ENCODE measurements at places on chromosomes 7 and 10.

GRCh38 chr7:73704640-73705550 is 14.6 kb downstream of the STX1A start:
- no peak for DNase-seq

DNA sequence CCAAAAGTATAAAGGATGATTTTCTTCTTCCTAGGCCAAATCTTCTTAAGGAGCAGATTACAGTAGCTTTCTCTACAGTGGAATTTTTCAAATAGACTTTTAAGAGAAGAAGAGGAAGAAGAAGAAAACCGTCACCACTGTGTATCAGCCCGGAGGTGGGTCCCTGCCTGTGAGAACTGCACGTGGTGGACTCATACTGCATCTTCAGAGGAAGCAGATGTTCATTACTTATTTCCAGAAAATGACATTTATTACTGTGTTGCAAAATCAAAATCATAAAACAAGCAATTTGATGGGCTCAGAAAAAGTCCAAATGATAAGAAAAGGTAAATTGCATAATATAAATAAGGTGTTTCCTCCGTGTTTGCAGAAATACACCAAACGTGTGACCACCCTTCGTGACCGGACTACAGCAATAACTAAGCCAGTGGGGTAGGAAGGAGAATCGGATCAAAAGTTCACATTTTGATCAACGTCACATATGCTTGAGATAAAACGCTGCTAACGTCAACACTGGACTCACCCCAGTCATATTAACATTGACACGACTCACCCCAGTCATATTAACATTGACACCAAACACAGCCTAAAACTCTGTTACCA is 179.2 kb downstream of the PTPRN2 start:
- DNase-seq: no peak

GRCh38 chr10:77850620-77851231 is 75.8 kb downstream of the DLG5 start:
- DNase-seq: no peak

GRCh38 chr7:141313896-141314295 is 237.3 kb upstream of the AGK start:
- DNase-seq: no peak

DNA sequence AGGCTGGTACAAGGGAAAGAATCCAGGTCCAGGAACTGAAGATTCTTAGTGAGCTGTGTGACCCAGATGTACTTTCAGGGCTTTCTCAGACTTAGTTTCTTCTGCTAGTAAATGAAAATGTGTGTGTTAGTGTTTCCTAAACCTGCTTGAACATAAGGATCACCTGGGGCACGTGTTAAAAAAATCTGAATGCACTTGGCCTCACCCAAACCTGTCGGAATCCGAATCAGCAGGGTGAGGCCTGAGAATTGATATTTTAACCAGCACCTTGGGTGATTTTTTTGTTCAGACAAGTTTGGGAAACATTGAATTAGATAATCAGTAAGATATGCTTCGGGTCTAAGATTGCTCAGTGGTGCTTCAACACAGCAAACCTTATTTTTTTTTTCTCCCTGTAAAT is 59.7 kb downstream of the ZNF365 start:
- DNase-seq: no peak

DNA sequence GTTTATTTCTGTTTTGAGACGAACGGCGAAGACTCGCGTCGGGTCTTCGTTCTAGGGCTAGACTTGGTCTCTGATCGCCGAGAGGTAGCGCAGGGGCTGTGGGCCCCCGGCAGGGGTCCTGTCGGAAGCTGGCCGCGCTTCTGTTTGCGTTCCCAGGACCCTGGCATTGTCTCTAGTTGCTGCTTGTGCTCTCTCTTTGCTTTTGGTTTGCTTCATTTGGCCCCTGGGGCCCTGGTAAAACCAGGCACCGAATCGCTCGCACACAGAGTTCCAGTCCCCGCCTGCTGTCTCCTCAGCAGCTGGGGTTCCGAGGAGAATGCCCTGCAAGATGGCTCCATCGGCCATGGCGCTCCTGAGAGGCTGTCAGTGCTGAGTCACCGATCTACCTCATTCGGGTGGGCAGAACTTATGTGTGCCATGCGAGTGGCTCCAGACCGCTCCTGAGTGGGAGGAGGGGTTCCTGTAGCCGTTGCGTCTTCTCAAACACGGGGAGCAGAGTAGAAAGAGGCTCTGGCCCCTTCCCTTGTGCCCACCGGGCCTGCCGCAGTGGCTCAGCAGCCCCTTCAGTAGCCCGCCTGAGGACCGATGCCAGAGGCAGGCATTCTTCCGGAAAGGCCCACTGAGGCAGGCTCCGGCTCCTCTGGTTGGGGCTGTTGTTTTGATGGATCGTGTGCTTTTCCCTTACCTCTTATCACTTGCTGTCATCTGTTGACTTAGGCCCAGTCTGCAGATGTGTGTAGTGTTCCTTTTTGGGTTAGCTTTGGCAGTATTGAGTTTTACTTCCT is 826 bp downstream of the CHPF2 start:
- peak; percentile 25 for DNase-seq

GRCh38 chr10:80133206-80133605 is 676 bp downstream of the PLAC9 start:
- no peak for DNase-seq

DNA sequence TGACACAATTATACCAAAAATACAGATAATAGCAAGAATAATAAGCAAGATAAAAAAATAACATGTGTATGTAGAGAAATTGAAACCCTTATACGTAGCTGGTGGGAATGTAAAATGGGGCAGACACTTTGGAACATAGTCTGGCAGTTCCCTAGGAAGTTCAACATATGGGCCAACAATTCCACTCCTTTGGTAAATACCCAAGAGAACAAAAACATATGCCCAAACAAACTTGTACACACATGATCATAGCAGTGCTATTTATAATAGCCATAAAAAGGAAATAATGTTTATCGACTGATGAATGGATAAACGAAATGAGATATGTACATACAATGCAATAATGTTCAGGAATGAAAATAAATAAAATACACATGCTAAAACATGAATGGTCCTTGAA is 462.4 kb upstream of the SORCS1 start:
- no peak for DNase-seq

DNA sequence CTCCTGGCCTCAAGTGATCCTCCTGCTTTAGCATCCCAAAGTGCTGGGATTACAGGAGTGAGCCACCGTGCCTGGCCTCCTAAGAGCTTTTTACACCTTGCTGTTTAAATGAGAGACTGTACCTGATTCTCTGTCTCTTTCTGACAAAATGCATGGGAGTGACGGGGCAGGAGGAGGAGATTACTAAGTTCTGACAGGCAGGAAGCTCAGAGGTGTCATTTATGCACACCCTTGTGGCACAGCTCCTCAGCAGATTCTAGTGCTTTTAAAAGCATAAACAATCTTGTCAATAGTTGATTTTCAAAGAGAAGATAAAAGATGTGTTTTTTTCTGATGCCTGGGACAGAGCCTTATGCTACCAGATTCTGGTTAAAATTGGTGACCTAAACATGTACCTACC is 39.7 kb upstream of the STEAP4 start:
- no peak for DNase-seq

DNA sequence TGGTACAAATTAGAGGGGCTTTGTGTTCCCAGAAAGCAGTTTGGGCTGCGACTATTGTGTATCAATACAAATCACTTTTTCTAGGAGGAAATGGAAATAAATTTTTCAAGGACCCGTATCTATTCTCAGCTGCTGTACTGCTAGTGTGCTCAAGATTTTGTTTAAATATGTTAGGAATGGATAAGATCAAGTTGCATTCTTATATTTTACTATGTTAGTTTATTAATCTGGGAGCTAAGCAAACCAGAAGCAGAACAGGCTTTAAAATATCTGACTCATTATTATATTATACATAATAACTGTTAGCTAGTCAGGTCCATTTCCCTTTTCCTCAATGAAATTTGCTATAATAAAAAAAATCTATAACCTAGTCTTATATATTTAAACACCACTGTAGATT is 11.1 kb upstream of the GLCCI1 start:
- DNase-seq: no peak

GRCh38 chr10:127815147-127815546 is 77.6 kb downstream of the CLRN3 start:
- no peak for DNase-seq

DNA sequence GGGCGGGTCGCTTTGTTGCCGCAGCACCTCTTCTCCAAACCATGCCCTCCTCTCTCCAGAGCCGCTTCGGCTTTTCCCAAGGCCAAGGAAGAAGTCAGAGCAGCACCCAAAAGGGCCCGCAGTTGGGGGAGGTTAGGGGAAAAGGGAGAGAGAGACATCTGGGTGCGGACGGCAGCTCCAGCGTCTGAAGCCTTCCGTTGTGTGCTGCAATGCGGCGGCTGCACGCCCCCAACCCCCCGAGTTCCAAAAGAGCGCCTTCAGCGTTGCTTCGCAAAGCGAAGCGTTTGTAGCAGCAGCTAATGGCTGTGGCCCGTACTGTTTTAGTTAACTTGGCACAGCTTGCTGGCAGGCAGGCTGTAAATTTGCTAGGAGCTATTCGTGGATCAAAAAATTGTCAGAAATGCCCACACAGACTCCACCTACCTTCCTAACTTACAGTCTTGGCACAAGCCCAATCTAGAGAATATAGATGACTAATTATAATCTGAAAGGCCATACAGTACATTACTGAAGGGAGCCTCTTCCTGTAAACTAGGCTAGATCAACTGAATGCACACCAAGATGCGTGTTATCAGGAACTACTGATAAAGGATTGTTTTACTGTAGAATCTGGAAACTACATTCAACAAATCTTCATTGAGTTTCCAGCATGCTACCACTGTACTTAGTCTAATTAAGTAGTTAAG is 1.1 kb upstream of the KBTBD2 start:
- DNase-seq: peak; percentile 29

DNA sequence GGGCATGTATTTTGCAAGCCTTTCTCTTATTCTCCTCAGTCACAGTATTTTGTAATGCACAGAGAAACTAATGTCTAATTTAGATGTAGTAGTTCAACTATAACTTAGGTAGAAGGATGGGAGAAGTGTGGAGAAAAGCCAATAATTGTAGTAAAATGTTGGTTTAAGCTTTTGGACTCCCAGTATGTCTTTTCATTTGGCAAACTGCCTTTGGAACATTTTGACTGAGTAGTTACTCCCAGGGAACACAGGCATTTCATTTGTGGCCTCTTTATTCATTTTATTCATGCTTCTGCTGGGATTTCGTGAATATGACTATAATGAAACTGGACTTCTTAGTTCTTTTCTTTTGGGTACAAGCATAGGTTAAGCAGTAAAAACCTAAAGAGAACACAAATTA is 79.0 kb downstream of the EXOC4 start:
- no peak for DNase-seq

DNA sequence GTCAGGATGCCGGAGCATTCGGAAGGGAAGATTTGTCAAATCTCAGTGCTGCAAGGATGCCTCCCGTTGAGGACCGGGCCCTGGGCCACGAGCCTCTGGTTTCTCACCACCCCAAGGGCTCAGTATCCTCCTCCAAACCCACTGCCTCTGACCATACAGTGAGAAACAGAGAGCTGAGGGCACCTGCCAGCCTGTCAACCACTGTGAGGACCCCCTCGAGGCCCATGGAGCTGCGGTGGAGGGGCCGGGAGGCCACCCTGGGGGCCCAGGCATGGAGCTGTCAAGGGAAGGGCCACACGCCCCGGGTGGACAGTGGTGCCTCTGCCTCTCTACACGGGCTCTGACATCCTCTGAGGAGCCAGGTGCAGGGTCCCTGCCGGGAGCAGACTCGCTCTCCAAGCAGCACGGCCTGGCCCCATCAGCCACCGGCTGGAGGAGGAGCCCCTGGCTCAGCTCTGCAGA is 248.0 kb upstream of the TCERG1L start:
- DNase-seq: no peak

GRCh38 chr10:86261941-86262687 is 104.5 kb downstream of the GRID1 start:
- DNase-seq: no peak

- no peak for DNase-seq
These were observed 149.0 kb upstream of the CHST15 start for GRCh38 chr10:124242365-124242764.

GRCh38 chr7:134933460-134934068 is 52.7 kb upstream of the AGBL3 start:
- no peak for DNase-seq

DNA sequence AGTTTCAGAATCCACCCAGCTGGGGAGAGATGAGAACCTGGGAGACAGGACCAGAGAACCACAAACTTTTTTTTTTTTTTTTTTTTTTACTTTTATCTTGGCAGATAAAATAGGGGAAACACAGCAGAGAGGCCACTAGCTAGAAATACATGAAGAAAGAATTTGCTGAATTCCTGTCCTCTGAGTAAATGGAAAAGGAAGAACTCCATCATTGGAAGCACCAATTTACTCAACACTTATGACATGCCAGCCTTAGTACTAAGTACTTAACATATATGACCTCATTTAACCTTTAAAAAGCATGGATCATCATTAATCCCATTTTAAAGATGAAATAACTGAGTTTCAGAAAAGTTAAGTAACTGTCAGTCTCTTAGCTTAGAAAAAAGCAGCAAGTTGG is 343.0 kb upstream of the NPSR1 start:
- DNase-seq: no peak

GRCh38 chr10:8416760-8417159 is 362.3 kb downstream of the GATA3 start:
- DNase-seq: no peak

GRCh38 chr10:2214805-2215204 is 477.5 kb upstream of the ADARB2 start:
- no peak for DNase-seq

DNA sequence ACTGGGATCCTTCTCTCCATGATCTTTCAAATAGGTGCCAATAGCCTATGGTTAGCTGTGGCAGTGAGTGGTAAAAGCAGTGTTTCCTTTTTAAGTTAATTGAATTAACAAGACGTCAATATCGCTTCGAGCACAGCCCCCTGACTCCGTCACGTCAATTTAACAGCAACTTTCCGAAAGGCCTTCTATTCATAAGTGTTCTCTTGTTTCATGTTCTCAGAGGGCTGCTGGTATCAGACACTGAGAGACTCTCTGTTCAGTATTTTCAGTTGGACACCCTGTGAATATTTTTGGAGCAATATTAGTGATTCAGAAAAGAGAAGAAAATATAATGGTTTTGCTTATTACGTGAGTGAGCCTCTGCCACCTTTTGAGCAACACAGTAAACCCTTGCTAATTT is 174.2 kb upstream of the INSYN2A start:
- DNase-seq: no peak

GRCh38 chr10:107619139-107619538 is 454.6 kb upstream of the SORCS1 start:
- no peak for DNase-seq

- DNase-seq: no peak
These were observed 20.7 kb upstream of the CFTR start for GRCh38 chr7:117458977-117459583.

All from effector CD8-positive, alpha-beta T cell (primary cell).